Uterus (tissue), 4 donors: ENCODE measurements at places on chromosomes 12 and 14. TPM values are rescaled to one million over a fixed set of nuclear protein-coding genes. Genes with fewer than 3 reads are reported as not detected.

IGF1 gene
- total RNA-seq: 3.6 TPM

DNA sequence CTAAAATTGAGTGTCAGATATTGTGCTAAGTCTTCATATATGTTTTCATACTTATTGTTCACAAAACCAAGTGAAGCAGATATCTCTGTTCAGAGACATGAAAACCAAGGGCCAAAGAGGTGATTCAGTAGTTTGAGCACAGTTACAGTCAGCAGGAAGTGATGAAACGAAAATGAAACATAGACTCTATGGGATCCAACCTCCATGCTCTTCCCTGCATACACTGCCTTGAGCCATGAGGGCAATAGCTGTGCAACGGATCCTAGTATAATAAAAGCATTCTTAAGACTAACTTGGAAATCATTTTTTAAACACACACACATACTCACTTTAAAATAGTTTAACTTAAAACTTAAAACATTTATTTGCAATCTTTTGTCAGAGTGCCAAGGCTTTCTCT is 27.9 kb downstream of the ESR2 start:
- no peak for DNase-seq

DNA sequence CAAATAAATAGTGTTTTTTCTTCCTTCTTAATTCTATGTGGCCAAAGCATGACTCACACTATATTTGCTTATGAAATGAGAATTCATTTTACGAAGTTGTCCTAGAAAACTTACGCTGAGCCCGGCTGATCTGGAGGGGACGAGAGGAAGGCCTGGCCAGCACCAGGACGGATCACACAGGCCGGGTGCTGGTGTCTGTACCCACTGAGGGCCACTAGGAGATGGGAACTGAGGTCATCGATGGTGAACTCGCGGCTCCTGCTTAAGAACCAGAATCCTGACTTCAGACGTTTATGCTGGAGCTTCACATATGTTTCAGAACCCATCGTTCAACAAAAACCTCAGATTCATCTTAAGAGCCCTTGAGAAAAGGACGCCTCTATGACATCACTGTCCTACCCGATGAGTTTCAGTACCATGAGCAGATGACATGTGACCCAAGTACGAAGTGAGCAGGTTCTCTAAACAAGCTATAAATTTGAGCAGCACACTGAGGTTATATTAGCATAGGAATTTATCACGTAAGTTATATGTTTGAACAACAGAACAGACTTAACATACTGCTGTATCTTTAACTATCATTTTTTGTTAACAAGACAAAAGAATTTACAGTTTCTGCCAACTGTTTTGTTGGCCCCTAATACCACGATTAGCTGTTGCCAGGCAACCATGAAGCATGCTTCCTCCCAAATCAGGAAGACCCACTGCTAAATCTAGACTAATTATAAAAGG is 111.9 kb downstream of the FOXN3 start:
- peak; percentile 39 for DNase-seq

DNA sequence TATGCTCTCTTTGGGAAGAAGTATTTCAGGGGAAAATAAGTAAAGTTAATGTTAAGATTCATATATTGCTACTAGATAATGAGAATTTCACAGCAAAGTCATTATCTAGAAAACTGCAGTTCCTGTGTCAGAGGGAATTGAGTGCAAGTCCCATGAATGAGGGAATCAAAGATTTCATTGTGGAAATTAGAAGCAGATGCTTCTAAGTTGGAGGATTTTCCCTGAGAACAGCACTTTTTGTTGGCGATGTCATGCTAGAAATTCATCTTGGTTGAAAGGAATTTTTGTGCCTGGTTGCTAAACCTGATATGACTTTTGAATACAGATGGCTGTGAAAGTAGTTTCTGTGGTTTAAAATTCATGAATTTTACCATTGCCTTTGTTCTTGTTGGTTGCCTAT is 25.6 kb downstream of the FRMD6 start:
- DNase-seq: no peak

DNA sequence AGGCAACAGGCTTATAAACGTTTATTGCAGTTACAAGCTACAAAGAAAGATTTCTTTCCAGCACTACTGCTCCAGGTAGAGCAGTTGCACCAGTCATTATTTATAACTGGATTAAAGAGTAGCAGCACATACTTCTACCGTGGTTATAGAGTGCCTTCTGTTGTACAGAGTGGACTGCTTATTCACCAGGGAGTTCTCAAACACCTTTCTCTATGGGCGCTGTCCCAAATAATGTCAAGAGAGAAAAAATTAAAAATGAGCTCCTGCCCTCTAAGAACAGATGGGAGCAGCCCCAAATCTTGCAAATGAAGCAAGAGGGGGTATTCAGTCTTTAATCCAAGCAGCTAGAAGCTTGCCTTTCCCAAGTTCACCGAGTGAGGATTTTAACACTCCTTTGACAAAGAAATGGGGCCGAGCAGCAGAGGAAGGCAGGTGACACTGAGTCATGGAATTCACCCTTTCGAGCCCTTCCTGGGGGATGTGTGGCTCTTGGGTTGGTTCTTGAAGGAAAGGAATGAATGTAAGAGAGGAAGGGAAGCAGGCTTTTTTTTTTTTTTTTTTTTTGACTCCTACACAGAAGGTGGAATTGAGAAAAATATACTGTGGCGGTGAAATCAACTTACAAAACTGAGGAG is 181.2 kb downstream of the PRKCH start:
- DNase-seq: no peak

- DNase-seq: no peak
Measured at GRCh38 chr14:54845641-54846040, 57.0 kb downstream of the GCH1 start.

GRCh38 chr12:130079279-130079678 is 83.0 kb upstream of the FZD10 start:
- DNase-seq: no peak

- no peak for DNase-seq
Measured at GRCh38 chr12:89674326-89674942, 34.2 kb downstream of the ATP2B1 start.

RDH16 gene
- total RNA-seq: 0.29 TPM

DNA sequence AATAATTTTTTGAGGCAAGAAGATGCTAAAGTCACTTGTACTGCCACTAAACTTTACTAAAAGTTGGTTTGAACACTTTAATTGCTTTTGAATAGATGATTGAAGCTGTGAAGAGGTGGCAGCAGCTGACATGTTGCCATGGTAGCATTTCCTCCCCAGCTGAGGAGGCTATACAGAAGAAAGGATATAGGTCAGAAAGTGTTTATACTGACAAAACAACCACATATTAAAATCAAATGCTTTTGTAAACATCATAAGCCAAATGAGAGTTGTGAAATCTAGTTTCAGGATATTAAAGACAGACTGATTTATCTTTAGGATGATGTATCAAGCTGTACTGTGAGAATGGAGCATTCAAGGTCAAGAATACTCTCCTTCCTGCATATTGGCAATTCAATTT is 41.7 kb downstream of the TSPAN19 start:
- no peak for DNase-seq

DNA sequence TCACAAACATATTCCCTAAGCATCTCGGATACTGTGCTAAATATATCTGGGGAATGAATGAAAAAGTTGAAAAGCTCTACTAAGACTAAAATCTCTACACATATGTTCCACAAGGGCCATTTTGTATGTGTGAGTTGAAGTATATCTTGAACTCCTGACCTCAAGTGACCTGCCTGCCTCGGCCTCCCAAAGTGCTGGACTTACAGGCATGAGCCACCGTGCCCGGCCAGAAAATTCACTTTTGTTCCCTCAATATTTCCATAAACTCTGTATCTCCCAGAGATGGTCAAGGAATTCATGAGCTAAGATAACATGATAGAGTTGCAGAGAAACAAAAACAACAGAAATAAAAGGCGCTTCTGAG is 1.5 kb upstream of the TUBA1C start:
- DNase-seq: no peak

GRCh38 chr12:128365651-128366231 is 98.8 kb downstream of the TMEM132C start:
- peak; percentile 22 for DNase-seq

DNA sequence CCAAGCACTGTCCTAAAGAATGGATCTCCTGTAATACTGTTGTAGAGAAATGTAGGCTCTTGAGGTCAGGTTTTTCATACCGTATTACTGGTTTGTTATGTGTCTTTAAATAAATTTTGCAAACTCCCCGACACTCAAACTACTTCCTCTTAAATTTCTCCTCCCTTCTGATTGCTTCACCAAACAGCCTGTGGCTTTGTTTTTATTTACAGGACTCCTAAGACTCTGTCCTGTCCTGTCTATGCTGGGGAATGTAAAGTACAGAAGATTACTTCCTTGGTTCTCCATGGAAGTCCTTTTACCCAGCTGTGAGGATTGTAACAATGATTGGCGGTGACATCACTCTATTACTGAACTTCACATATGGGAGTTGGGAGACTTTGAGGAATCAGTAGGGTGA is 873.5 kb downstream of the DIO2 start:
- no peak for DNase-seq

DNA sequence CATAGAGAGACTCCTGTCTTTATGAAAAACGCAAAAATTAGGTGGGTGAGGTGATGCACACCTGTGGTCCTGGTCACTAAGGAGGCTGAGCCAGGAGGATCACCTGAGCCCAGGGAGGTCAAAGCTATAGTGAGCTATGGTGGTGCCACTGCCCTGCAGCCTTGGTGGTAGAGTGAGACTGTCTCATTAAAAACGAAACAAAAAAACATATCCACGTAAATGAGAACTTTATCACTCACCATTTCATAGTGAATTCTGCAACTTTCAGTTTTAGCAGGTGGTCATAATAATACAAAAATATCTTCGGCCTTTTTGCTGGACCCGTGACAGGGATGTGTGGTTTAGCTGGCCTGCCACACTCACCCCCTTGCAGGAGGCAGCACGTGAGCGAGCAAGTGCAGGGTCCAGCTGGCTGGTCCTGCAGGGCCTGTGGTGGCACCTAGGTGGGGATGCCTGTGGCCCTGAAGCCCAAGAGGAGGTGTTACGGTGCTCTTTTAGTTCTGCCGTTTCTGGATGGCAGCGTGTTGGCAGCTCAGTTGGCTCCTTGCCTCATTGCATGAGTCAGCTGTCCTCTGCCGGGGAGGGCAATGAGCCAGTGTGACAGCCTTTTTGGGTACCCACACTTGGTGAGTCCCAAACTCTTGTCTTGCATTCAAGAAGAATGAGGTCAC is 1330.7 kb upstream of the TMEM132C start:
- no peak for DNase-seq

GRCh38 chr14:61544448-61545330 is 150.6 kb upstream of the HIF1A start:
- DNase-seq: no peak

LRP1-AS gene
- not detected for total RNA-seq

- peak; percentile 46 for DNase-seq
Measured at GRCh38 chr14:99880651-99881420, 87.6 kb downstream of the EML1 start.

GRCh38 chr12:27806259-27806658 is 26.2 kb upstream of the MANSC4 start:
- no peak for DNase-seq

CDH24 gene
- 18.0 TPM for total RNA-seq

CCDC197 gene
- total RNA-seq: not detected

TMEM132C gene
- total RNA-seq: 48.3 TPM

DNA sequence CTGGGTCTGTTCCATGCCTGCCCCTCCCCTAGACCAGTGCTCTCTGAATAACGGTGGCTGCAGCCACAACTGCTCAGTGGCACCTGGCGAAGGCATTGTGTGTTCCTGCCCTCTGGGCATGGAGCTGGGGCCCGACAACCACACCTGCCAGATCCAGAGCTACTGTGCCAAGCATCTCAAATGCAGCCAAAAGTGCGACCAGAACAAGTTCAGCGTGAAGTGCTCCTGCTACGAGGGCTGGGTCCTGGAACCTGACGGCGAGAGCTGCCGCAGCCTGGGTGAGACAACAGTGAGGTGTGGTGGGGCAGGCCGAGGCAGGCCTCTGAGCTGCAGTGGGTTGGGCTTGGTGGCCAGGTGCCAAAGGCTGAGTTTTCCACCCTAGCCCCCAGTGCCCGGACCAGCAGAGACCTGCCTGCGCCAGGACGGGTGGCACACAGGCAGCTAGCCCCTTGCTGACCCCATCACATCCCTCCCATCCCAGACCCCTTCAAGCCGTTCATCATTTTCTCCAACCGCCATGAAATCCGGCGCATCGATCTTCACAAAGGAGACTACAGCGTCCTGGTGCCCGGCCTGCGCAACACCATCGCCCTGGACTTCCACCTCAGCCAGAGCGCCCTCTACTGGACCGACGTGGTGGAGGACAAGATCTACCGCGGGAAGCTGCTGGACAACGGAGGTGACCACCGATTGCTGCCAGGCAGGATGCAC is 28.2 kb upstream of the LRP1-AS start:
- DNase-seq: peak; percentile 88

- no peak for DNase-seq
Measured at GRCh38 chr14:19878029-19878642, 3.2 kb downstream of the OR4K2 start.

- no peak for DNase-seq
Measured at GRCh38 chr12:52019113-52019770, 12.5 kb downstream of the TAMALIN start.

- no peak for DNase-seq
Measured at GRCh38 chr12:33649992-33650391, 210.4 kb upstream of the SYT10 start.

TNFAIP2 gene
- total RNA-seq: 81.4 TPM

TMEM117 gene
- total RNA-seq: 34.4 TPM

DNA sequence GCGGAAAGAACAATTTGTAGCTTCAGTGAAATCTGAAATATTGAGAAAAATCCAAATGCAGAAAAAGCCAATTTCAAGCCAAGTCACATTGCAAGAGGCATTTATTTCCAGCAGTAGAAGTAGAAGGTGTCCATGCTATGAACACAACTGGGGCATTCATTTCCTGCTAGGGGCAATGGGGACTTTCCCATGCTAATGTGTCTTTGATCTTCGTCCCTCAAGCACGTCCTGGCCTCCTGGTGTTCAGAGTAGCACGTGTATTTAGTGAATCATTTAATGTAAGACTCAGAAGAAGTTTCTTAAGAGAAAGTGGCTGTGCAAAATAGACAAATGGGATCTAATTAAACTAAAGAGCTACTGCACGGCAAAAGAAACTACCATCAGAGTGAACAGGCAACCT is 267.9 kb downstream of the TMEM132C start:
- no peak for DNase-seq

GRCh38 chr14:47411523-47411922 is 263.9 kb downstream of the MDGA2 start:
- DNase-seq: no peak

DNA sequence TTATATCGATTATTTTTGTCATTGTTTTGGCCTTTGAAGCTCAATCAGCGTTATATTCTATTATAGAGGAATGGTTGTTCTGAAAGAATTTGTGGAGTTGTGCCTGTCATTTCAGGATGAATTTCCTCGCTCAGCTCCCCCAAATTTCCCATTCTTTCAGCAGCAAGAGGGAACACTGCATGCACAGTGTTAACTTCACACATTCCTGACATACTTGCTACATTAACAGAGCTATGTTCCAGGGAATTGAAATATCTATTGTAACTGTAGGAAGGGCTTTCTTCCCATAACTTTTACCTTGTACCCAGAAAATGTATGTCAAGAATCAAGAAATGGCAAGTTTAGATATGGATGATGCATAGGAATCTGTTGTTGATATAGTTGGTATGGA is 379.0 kb downstream of the LRIG3 start:
- DNase-seq: no peak
